ENCODE measurements at places on chromosomes 5 and 9. TPM values are rescaled to one million over a fixed set of nuclear protein-coding genes. Genes with fewer than 3 reads are reported as not detected.

The SLC45A2 gene
- not detected for total RNA-seq

The BTNL3 gene
- not detected for total RNA-seq

GRCh38 chr9:3768712-3769457, 243.1 kb upstream of the RFX3 start:
- no peak for DNase-seq

DNA sequence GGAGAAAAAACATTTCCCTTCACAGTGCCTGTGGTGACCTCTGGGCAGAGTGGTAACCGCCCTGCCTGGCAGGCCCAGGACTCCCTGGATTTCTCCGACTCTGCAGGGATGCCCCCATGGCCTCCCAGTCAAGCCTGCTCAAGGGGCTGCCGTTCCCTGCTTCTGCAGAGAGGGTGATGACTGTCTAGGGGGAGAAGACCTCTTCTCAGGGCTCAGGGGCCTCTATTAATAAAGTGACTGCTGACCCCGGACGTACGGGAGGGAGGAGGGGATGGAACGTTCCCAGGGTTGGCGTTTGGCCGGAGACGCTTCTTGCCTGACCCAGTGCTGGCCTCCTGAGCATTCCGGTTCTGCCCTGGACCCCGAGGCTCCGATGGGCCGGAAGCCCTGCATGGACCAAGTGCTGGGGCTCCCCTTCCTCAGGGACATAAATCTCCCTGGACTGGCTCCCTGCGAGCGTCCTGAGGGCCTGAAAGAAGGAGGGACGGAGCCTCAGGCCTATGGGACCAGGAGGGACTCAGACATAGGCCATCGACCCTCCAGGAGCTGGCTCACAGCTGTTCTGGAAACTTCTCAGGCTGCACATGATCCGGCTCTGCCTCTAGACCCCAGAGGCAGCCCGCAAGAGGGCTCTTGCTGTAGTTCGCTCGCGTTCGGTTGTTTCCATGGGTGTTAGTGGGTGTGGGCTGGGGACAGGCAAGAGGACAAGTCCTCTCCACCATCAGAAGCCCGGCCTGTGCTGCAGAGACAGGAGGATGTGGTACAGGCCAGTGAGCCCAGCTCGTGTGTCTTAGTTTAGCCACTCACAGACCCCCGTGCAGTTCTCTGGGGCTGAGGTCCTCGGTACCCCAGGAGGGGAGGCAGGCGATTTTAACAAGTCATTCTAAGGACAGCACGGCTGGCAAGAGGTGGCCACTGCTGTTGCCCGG, 8.1 kb upstream of the RNU6ATAC start:
- no peak for DNase-seq

- DNase-seq = no peak
These were observed 4.7 kb downstream of the ADGRD2 start for GRCh38 chr9:124454791-124455443.

The KLHL9 gene
- total RNA-seq = 16.8 TPM

DNA sequence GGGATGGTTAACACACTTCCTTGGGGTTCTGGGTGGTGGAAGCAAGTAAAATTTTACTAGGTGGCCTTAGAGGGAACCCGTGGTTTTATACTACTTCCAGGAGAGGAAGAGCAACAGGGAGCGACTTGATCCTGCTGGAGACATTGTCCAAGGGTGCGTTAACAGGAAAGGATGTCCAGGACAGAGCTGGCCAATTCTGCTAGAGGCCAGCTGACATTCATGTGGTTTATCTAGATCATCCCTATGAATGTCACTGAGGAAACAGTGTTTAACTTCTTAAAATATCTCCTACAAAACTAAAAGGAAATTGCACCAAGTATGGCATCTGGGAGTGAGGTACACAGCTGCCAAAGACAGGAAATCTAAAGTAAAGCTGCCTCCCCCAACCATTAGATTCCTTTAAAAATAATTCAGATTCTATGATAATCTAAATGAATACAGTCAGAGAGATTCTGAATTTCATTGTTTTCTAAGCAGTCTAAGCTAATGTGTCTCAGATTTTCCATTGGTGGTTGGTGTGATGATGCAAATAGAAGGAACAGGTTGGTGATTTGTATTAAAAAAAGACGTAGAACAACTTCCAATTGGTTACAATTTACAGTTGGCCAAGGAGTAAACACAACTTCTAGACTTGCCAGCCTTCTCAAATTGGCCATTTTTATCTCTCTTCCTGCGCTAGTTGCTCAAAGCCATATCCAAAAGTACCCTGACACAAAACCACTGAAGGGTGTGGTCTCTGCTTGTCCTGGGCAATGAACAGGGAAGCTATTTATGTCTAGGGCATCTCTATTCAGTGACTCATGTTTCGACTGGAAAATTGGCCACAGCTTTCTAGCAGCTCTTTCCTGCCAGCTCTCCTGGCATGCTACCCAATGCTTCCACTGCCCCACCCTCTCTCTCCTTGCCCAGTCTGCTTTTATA, 574.7 kb upstream of the MEF2C start:
- peak; percentile 77 for DNase-seq

- DNase-seq = no peak
These were observed 101.9 kb downstream of the RPS23 start for GRCh38 chr5:82176115-82176814.

DNA sequence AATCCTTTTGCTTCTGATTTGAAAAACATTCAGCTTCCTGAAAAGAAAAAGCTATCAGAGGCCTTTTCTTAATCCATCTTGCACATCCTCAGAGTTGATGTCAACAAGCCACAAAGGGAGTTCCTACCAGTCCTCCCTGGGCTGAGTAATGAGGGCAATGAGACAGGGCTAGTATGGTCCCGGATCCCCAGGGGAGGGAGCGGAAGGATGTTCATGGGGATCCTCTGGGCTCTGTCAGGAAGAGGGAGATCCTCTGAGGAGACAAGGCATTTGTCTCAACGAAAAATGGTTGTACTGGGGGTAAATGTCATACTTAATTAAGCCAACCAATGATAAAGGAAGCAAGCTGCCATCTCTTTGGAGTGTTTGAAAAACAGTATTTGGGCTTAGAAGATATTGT, 195.3 kb downstream of the DTWD2 start:
- no peak for DNase-seq

The MZB1 gene
- 0.24 TPM for total RNA-seq

- no peak for DNase-seq
These were observed 208.7 kb downstream of the GADD45G start for GRCh38 chr9:89813482-89813881.

The AGXT2 gene
- total RNA-seq = not detected

DNA sequence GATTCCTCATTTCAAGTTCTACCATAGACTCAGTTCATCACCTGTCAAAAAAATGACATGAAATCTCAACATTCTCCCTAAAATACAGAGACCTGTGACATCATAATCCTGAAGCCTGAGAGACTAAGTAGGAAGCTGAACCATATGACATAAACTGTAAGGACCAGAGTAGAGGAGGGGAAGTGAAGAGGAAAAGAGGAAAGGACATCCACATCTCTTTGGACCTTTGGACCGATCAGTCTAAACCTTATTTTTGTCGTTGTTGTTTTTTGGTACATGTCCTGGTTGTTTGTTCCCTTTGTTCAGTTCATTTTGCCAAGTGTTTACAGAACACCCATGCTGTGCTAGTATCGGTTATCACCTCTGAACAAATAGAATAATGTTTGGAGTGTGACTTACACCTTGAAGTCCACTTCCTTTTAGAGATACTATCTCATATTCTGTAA, 41.9 kb downstream of the LURAP1L start:
- no peak for DNase-seq

The ACSL6 gene
- total RNA-seq = 0.86 TPM

The DAB2 gene
- 9.5 TPM for total RNA-seq

The NDOR1 gene
- 26.4 TPM for total RNA-seq

DNA sequence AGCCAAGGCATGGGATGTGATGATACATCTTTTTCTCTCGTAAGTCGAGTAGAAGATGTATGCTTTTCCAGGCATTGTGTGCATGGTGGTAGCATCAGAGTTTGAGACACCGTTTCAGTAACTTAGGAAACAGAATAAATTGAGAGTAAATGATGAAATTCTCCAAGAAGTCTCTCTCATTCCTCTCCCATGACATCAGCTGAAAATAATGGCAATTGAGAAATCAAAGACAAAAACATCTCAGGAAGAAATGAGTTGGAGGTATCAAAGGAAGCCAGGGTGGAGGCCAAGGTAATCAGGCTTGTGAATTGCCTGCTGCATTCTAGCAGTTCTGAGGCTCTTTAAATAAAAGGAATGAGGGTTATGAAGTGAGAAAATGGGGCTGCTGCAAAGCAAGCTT, 53.9 kb downstream of the SGCD start:
- DNase-seq = no peak

DNA sequence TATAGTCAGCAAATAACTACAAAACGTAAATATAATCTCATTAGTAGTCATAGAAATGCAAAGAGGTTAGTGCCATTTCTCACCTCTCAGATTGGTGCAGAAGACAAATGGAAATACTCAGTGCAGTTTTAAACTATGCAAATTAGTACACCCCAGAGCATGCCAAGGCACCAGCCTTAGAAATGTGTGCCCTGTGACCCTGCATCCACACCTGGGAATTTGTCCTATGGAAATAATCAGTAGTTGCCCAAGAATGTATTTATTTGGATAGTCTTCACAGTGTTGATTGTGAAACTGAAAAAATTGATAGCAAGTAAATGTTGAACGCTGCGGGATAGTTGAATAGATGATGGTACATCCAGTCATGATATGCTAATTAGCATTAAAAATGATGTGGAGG, 152.7 kb downstream of the KDM4C start:
- no peak for DNase-seq

The ELAVL2 gene
- total RNA-seq = not detected

DNA sequence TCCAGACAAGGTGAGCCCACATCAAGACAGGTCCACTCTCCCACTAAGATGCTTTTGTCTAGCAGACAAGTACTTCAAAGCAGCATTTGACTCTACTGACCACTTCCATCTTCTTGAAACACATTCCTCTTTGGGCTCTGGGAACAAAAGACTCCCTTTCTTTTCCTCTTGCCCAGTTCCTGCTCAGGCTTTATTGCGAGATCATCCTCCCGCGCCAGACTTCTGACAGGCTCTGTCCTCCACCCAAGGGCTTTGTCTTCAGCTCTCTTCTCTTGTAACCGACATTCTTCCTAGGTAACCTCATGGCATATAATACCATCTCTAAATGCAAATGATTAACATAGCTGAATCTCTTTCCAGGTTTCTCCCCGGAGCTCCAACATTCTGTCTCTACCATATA, 85.8 kb downstream of the NUDT12 start:
- no peak for DNase-seq

GRCh38 chr5:123046222-123046621, 9.7 kb upstream of the PPIC start:
- DNase-seq = no peak

- no peak for DNase-seq
These were observed 7.4 kb downstream of the NPR2 start for GRCh38 chr9:35798658-35799374.

DNA sequence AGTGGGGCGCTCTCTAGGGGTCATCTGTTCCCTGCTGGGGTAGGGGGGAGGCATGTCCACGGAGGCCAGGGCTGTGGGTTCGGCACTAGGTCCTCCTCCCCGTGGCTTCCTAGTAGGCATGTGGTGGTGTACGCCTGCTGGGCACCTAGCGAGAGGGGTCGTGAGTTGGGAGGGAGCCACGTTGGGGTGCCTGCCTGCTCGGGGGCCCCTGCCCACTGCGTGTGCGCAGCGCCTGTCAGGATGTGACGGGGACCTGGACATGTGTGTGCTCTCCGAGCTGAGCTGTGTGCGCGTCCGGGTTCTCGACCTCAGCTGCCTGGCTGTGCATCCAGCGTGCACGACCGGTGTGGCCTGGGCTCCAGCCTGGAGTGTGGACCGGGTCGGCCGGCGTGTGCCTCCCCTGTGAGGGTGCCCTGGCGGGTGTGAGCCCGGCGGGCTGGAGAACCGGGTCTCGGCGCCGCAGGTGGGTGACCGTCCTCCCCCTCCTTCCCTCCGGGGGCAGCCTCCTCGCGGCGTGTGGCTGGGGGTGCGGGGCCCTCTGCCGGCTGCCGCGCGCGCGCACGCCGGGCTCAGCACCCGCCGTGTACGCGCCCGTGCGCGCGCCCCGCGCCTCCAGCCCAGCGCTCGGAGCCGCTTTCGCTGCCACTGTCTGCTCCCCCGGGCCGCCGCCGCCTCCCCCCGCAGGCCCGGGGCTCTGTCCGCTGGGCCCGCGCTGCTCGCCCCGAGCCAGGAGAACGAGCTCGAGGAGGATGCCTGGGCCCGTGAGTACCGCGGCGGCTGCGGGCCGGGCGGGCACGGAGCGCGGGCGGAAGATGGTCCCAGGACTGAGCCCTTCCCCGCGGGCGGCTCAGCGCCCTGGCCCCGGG, at the start of gene PRR7:
PRR7 (plus strand) TSS at position 615 of the 866 bp plus-strand sequence. CDS start 8,254 bp downstream, outside the sequence.
- DNase-seq = peak; percentile 88

- DNase-seq = no peak
These were observed 25.4 kb upstream of the SNX18 start for GRCh38 chr5:54492178-54492577.

- no peak for DNase-seq
These were observed 57.2 kb downstream of the MEF2C start for GRCh38 chr5:88825584-88826315.

GRCh38 chr9:27626244-27627187, 53.2 kb upstream of the C9orf72 start:
- peak; percentile 47 for DNase-seq

GRCh38 chr9:93118863-93119702, 15.0 kb downstream of the NINJ1 start:
- DNase-seq = no peak

The TAF11L10 gene
- total RNA-seq = not detected

DNA sequence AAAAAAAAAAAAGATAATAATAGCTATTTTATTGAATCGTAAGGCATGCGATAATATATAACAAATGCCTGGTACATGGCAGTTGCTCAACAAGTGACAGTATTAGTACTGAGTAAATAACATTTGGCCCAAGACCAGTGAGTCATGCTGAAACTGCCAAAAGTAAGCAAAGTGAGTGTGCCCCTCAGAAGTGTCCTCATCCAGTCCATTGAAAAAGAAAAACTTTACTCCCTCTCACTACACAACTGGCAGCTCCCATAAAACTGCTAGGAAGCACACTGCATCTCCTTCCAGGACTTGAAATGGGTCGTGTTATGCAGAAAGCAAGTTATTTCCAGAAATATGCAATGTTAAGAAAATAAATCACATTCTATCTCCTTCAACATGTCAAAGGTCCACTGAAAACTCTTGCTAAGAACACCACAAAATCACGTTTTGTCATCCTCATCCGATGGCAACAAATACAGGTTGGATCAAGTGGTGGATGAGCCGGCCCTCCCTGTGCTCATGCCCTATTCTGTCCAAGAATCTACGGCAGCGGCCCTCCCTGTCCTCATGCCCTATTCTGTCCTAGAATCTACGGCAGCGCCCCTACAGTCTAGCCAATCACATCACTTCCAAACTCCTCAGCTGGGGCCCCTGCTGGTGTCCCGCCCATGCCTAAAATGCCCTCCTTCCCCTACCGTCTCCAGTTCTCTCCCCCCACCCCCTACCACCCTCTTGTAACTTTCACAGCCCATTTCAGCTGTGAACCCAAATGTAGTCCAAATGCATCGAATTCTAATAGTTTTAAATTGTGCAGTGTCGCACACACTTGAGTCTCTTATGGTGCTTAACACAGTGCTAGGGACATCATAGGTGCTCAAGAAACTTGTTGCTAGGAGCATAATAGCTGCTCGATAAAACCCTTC, 12.5 kb downstream of the PTCH1 start:
- DNase-seq = no peak

Data from Calu3 (cell line).